ENCODE measurements at places on chromosomes 1 and 21.

DNA sequence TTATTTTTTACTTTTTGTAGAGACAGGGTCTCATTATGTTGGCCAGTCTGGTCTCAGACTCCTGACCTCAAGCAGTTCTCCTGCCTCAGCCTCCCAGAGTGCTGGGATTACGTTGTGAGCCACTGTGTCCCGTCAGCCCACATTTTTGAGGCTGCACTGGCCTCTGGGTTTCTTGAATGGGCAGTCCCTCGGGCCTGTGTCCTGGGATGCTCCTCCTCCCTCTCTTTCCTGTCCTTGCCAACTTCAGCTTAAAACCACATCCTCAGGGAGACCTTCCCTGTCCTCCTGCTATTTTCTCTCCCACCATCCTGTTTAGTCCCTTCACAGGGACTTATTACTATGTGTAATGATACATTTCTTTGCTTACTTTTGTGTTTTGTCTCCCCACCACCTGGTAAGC, 31.4 kb upstream of the LYST start:
- no peak for DNase-seq

GRCh38 chr1:163747261-163747660, 425.5 kb downstream of the NUF2 start:
- no peak for DNase-seq

DNA sequence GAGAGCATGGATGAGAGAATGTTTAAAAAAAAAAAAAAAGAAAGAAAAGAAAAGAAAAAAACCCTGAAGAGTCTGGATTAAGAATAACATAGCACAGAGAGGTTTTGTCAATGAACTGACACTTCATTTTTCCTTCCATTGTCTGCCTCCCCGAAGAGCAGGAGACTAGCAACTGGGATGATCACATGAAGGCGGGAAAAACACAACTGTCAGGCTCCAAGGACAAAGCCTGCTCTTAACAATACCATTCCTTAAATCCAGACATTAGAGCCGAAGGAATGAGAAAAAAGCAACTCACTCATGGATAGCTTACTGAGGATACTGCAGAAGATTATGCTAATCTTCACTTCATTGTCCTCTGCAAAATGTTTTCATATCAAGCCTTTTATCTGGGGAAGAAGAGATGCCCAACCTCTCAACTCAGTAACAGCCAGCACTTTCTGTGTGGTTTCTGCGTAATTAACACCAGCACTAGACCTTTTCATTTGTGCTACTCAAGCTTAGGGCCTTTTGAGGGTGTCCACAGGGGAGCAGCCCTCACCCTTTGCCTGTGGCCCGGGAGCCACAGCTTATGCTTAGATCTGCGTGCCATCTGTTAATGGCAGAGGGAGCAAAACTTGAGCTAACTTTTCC, 182.3 kb downstream of the BARHL2 start:
- DNase-seq = no peak

- peak; percentile 35 for DNase-seq
Observed at GRCh38 chr21:31879241-31879650, 6.4 kb downstream of the HUNK start.

- no peak for DNase-seq
Observed at GRCh38 chr1:81329041-81329440, 471.7 kb upstream of the ADGRL2 start.

DNA sequence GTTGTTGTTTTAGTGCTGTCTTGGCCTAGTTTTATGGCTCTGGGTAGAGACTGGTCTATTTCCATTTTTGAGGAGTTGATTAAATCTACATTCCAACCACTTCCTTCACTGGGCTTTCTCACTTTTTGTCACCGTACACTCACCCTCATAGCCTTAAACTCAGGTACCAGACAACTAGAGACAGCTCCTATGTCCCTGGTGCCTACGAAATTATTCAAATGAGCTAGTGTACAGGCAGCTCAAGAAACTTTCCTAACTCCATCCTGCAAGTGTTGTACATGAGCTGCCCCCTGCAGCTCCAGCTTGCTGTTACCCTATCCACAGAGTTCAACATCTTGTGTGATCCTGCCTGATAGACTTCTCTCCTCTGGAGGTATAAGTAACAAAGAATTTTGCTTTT, 704.8 kb upstream of the RGS18 start:
- DNase-seq = no peak

DNA sequence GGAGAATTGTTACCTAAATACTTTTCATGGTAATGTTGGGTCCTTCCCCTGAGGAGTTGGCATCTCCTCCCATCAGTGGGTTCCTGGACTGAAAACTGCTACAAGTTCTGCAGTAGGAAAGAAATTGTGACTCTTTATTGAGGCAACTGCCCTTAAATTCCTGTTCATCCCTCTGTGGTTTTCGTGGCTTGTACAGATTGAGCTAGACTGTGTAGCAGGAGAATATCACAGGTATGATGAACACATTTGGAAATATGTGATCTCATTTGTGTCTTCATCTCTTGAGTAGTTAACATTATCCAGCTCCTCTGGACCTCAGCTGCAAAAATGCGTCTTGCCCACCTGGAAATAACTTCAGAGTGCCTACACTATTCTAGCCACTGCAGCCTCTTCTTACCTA, 390.6 kb downstream of the PTPRC start:
- no peak for DNase-seq

DNA sequence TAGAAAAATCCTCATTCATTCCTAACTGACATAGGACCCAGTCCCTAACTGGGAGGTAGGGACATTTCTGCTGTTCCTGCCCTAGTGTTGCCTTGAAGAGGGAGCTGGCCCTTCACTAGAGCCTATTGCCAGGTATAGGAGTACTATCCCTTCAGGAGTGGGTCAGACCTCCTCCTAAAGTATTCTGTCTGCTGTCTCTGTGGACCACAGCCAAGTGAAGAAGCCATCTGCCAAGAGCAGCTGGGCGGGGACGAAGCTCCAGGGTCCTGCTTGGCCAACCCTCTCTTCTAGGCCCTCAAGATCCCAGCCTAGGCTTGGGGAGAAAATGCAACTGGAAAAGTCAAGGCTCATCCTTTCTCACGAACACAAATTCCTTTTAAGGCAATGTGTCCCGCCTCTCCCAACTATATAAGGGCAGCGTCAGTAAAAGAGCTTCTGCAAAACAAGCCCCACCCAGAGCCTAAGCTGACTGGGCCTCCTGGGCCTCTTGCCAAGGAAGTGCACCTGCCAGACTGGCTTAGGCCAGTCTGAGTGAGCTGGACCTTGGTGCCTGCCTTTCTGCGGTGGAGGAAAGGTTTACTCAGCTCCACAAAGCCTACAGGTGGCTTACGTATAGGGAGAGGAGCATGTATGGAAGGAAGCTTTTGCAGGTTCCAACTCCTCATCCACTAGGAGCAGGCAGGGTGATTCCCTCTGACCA, 638 bp upstream of the TUFT1 start:
- DNase-seq = no peak

- DNase-seq = no peak
Observed at GRCh38 chr1:30605441-30605920, 117.9 kb downstream of the MATN1 start.

GRCh38 chr1:246166841-246167240, 340.2 kb downstream of the SMYD3 start:
- no peak for DNase-seq

DNA sequence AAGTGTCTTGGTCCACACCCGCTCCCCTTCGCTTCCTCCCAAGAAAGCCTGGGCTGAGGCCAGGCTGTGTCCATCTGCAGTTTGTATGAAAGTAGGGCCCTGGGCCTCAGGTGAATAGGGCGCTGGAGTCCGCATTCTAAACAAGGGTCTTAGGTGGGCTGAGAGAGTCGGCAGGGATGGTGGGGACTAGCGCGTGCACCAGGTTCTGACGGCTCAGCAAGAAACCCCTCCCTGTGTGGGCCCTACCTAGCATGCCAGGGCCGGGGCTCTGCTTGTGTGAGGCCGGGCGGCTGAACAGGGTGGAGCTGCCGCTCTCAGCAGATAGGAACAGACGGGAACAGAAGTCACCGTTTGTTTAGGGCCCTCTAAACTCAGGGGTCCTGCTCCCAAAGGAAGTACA, 1.7 kb downstream of the ACTRT2 start:
- no peak for DNase-seq

- DNase-seq = no peak
Observed at GRCh38 chr1:208101661-208102431, 142.3 kb downstream of the PLXNA2 start.

GRCh38 chr1:29753771-29754572, 517.6 kb downstream of the PTPRU start:
- DNase-seq = peak; percentile 26

- DNase-seq = no peak
Observed at GRCh38 chr1:232505884-232506283, 124.0 kb downstream of the SIPA1L2 start.

DNA sequence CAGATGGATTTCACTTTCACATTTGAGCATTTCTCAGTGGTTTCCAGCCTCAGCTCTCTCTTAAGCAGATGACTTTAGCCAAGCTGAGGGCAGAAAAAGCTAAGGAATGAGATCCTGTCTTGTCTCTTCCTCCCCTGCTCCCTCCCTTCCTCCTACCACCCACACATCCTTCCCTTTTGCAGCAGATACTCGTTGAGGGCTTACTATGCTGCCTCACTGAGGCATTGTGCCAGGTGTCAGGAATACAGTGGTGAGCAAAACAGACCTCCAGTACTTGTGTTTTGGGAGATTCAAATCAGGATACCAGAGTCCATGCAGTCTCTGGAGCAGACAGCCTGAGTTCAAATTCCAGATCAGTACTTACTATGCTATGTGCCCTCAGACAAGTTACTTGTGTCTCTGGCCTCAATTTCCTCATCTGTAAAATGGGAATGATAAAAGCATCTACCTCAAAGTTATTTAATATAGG, 43.2 kb downstream of the KIF26B start:
- DNase-seq = no peak

DNA sequence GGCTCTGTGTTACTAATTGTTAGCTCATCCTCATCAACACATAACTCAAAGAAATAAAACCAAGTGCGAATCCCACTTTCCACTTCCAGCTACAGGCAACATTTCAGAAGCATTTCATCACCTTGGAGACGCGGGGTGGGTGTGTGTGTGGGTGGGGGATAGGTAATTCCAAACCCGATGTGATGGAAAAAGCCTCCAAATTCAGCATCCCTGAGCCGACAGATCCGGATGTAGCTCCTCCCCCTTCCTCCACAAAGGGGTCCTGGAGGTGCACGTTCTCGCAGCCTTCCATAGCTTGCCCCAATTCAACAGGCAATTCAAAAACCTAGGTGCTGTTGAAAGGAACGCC, 486 bp downstream of the HSPA13 start:
- DNase-seq = no peak

DNA sequence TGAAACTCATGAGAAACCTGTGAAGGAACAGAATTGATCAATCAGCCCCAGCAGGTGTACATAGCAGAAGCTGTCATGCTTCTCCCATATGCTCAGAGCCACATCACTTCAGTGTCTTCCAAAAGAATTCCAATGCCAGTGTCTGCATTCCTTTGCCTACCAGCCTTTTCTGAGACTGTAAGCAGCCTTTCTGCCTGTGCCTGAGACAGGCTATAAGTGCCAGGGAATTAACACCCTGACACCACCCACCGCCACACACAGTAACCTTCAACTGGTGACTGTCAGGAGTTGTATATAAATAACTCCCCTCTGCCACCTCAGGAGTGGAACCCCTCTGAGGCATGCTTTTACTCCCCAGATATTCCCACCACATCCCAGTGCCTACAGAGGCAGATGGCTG, 38.1 kb upstream of the SLAMF9 start:
- DNase-seq = no peak

- DNase-seq = no peak
Observed at GRCh38 chr1:228071839-228072657, 10.5 kb upstream of the ARF1 start.

DNA sequence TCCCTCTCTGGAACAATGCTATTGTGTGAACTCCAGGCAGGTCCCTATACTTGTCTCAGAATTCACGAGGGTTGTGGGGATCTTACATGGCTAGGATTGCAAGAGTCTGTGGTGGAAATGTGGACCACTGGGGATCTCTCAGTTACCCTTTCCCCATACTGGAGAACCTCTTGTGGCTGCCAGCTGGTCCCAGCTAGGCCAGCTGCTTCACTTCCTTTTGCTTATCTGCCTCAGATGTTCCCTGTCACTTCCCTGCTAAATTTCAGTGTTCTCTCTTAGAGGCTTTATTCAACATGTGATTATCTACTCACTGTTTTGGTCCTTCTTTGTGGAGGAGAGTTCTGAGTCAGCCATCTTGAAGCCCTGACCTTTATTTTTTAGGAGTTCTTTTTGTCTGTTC, 75.9 kb upstream of the SAMD13 start:
- DNase-seq = no peak

DNA sequence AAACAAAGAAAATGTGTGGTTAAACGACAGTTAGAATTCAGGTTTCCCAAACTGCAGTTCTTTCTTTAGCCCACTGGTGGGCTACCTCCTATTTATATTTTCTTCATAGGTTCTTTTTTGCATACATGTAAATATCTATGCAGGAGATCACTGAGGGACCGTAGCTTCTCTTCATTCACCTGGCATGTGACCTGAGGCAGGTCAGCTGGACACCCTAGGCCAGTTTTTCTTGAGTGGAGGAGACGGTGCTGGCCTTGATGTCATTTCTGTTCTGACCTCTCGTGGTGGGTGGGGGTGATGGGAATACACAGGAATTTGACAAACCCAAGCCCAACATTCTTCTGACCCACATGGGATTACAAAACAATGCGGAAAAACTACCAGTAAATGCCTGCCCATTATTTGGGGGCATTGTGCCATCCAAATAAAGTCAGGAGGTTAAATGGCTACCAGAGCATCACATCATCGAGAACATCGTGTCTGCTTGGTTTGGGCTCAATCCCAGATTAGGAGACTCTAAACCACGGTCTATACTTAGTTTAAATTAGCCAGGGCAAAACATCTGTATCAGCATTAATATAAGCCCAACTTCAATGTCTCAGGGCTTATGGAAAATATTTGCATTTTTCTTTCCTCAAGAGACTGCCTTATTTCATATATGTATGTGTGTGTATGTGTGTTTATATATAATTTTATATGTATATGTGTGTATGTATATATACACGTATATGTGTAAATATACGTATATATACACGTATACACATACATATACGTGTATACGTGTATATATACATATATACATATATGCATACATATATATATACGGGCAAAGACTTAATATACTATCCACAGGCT, 7.4 kb upstream of the IRF2BP2 start:
- DNase-seq = no peak

DNA sequence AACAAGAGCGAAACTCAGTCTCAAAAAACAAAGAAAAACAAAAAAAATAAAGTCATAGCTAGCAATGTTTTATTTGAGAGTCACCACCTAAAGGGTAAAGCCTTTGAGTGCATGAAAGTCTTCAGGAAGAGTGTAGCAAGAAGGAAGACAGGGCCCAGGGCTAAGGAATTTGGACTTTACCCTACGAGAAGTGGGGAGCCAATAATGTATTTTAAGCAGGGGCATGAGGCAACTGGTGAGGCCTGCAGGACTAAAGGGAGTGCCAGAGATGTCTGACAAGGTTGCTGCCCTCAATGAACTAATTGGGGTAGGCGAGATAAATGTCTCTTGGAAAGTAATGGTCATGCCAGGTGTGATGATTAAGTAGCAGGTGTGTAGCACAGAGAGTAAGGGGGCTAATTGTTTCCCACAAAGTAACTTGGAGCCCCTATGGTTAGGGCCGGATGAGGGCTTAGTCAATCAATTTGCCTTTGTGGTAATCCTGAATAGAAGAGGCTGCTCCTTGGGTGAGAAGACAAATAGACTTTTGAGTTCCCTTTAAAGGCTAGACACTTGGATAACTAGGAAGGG, 31.6 kb upstream of the CACNA1E start:
- DNase-seq = no peak
